ENCODE measurements at places on chromosomes 11 and 22. TPM values are rescaled to one million over a fixed set of nuclear protein-coding genes. Genes with fewer than 3 reads are reported as not detected.

The APOA4 gene
- polyA plus RNA-seq, result not detected

The CSF2RB gene
- polyA plus RNA-seq, result 1.9 TPM

The APOBEC3A gene
- polyA plus RNA-seq, result 0.13 TPM

The SMTNL1 gene
- 0.47 TPM for polyA plus RNA-seq

The CDCA5 gene
- 23.1 TPM for polyA plus RNA-seq

The PGM2L1 gene
- polyA plus RNA-seq, result 4.4 TPM

The HEPN1 gene
- 1.7 TPM for polyA plus RNA-seq

The HBB gene
- 98.9 TPM for polyA plus RNA-seq

The RAB36 gene
- polyA plus RNA-seq, result 19.2 TPM

- no peak for DNase-seq
Observed at GRCh38 chr11:34634694-34635062, 13.8 kb downstream of the EHF start.

DNA sequence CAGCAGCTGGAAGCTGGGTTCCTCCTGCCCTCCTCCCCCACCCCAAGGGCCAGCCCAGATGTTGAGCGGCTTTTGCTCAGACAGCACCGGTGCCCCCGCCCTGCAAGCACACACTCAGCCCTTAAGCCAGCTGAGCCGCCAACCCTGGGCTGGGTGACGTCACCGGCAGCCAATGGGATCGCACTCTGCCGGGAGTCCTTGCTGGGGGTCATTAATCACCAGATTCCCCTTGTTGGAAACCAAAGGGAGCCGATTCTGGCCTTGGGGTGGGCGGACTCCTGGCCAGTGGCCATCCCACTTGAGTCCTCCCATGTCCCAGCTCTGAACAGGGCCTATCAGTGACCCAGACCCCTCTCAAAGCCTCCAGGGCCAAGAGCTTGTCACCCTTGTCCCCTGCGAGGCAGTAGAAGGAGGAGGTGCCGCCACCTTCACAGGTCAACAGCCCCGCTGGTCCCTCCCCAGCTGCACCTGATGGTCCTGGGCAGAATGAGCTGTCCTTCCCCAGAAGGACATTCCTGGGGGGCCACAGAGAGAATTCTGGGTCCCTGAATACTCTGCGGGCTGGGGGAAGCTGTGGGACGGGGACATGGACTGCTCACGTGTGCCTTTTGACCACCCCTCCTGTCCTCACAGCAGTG, 7.4 kb downstream of the DUSP8 start:
- peak; percentile 79 for DNase-seq

- no peak for DNase-seq
Observed at GRCh38 chr11:70064008-70064725, 13.9 kb upstream of the ANO1 start.

DNA sequence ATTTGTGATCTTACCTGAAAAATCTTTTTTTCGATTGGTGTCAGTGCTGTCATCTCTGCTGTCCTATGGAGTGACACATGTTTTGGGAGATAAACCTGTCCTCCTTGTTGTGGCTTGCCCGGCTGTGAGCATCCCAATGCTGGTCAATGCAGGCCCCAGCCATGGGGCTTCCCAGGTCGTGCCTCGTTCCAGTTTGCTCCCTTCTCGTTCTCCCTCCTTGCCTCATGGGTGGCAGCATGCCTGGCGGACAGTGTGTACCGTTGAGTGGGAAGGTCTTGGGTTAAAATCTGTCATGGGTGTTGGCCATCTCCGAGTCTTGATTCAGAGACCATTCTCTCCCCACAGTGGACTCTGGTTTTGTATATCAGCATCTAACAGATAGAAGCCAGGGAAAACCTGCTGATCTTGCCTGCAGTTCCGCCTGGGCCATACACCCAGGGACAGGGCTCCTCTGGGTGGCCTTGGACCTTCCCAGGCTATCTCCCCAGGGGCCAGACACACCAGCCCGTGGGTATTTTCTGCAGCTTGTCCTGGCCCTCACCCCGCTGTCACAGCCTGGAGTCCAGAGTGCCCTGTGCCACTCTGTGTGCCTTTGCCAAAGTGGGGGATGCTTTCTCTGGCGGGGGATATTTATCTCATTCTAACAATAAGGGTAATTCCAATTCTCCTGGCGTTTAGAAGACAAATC, 208.1 kb downstream of the TBC1D22A start:
- no peak for DNase-seq

DNA sequence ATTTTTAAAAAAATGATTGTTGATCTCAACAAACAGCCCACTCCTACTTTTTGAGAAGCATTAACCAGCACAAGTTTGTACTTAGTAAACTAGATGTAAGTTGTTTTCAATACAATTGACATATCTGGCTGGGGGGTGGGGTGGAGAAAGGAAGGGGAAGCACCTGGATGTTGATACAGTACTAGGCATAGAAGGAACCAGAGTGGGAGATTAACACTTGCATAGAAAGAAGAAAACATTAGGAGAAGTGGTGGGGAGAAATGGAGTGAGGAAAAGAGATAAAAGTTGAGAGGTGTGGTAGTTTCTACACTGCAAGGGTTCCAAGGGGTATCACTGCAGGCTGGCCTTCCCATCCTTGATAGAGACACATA, 10.6 kb upstream of the GAB2 start:
- no peak for DNase-seq

GRCh38 chr11:45590743-45591142, 74.7 kb downstream of the CHST1 start:
- no peak for DNase-seq

DNA sequence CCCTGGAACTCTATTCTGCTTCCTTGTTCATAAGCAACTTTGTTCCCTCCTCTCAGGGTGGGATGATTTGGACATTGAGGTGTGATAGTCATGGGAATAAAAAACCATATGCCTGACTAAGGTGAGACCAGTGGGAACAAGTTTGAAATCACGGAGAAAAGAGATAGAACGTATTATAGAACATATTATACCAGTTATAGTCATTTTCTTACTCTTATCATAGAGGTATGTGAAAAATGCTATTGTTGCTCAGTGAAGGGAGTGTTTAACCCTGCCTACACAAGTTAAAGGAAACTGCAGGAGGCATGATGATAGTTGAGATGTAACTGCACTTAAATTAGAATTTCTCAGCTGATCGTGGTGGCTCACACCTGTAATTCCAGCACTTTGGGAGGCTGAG, 15.5 kb downstream of the OR6Q1 start:
- DNase-seq, result no peak

DNA sequence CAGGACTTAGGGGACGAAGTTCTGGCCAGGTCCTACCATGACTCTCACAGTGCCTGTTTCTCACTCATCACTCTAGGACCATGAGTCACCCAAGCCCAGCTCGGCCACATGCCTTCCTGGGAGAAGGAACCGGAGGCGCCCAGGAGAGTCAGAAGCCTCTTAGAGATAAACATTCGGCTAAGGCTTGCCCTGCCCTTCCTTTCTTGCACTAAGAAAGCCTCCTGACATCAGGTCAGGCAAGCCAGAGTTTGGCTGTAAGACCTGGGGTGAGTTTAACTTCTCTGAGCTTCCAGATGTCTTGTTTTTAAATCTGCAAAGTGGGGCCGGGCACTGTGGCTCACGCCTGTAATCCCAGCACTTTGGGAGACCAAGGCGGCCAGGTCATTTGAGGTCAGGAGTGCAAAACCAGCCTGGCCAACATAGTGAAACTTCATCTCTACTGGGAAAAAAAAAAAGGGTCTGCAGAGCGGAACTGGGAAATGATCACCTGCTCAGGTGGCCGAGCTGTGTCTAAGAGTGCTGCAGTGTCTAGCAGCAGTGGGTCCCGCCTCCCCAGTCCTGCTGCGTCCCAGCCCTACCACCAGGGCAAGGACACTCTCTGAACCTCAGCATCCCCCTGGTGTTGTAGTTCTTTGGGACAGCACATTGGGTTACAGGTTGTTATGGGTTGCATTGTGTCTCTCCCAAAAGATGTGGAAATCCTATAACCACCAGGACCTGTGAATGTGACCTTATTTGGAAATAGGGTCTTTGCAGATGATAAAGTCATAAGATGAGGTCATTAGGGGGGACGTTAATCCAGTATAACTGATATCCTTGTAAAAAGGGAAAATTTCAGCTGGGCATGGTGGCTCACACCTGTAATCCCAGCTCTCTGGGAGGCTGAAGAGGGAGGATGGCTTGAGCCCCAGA, 1.8 kb upstream of the CARS1 start:
- no peak for DNase-seq

DNA sequence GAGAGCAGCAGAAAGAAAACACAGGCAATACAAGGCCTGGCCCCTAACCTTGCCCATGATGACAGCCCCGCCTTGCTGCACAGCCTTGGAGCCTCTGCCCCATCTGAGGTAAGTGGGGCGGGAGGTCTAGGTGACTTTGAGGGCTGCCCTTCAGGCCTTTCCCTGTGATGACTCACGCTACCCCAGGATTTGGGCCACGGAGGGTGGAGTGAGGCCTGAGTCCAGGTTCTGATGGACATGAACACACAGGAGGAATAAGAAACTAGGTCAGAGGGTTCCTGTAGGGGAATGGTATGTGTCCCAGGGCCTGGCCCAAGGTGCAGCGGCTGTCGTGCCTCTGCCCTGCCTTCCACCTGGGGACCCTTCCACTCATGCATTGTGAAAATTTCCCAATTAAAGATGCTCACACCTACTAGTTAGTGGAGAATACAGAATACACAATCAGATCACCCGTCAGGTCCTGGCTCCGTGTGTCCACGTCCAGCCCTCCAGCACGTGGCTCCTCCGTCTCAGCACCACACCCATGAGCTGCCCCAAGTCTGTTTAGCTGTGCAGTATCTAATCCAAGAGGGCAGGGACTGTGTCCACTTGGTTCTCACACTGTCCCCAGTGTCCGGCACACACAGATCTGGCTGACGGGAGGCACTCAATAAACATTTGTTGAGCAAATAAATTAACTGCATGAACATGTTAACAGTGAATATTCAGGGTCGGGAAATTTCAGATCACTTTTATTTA, 111.0 kb downstream of the CHST1 start:
- no peak for DNase-seq

GRCh38 chr11:85960678-85961077, 105.5 kb downstream of the CCDC83 start:
- DNase-seq, result no peak

DNA sequence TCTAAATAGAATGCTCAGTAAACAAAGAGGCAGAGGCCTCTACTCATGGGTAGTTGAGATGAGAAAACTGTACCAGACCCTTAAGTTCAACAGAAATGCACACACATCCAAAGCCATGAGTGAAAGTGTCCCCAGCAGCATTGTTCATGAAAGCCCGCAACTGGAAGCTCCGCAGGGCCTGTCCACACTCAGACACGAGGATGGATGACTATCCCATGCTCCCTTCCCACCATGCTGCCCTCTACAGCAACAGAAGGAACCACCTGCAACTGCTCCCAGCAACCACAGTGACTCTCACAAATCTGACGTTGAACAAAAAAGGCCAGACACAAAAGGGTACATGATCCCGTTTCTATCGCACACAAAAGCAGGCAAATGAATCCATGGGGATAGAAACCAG, 76.9 kb upstream of the ANO1 start:
- no peak for DNase-seq

DNA sequence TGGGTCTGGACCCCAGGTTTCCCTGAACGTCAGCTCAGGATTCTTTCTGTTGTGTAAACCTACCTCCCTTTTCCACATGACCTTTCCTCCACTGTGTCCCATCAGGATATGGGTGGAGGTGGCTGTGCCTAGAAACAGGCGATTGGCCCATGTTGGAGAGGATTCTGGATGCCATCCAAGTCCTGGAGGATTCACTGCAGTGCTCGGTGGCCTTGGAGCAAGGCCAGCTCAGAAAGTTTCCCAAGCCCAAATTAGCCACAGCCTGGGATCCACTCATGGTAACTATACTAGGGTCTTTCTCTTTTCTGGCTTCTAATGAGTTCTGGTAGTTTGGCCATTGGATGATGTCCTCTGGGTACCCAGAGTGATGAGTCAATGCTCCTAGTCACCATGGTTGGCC, 141.6 kb downstream of the SNX19 start:
- DNase-seq, result no peak

DNA sequence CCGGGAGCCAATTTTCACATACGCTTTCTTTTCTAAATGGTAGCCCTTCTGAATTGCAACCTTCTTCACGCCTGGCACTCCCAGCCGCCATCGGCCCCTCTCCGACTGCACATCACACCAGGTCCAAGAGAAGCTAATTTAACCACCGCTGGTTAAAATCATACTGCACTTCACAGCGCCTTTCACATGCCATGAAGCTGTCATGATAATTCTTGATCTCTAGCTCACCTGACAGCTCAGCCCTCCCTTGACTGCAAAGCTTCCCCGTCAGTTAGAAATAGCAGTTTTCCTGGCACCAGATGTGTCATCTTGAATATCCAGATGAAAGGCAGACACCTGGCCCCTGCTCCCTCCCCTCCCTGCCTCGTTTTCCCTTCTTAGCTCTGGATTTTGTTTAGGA, 101.4 kb downstream of the ARL14EP start:
- no peak for DNase-seq

DNA sequence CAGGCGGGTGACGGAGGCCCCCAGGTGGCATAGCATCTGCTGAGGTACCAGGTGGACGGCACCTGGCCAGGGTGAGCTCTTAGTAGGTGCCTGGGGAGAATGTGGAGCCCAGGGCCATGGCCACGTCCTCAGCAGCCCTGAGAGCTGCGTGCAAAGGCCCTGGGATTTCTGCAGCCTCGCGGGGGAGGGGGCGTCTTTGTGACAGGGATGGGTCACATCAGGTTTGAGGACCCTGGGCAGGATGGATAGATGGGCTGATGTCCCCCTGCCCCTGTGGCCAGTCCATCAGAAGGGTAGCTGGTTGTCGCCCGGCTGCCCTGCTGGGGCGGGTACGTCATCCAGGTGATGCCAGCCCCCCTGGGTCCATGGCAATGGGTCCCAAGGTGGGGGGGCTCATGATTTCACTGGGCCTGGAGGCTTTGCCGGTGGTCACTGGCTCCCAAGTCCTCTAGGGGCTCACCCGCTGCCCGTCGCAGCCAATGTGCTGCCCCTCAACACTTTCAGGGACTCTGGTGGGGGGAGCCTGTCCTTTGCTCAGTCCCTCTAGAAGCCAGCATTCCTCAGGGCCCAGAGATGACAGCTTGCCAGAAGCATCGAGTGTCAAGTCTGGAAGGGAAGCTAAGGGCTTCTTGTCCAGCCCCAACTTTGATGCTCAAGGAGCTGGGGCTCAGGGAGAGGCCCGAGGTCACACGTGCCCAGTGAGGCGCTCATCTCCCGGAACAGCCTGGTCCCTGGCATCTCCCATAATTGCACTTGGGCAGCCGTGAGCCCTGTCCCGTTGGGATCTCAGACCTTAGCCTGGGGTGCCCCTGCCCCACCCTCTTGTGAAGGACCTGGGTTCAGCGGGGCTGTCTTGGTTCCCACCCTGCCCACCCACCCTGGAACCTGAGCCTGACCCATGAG, 777 bp downstream of the TBX10 start:
- no peak for DNase-seq

DNA sequence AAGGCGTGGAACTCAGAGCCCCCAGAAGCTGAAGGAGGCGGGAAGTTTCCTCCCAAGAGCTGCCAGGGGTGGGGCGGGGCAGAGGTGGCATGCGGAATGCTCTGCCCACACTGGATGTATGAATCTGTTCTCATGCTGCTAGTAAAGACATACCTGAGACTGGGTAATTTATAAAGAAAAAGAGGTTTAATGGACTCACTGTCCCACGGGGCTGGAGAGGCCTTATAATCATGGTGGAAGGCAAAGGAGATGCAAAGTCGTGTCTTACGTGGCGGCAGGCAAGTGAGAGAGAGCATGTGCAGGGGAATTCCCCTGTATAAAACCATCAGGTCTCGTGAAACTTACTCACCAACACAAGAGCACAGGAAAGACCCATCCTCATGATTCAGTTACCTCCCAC, 57.6 kb downstream of the SMIM38 start:
- DNase-seq, result no peak

GRCh38 chr22:45952151-45952550, 24.8 kb downstream of the WNT7B start:
- no peak for DNase-seq

GRCh38 chr22:20243537-20244249, 24.4 kb downstream of the RTN4R start:
- DNase-seq, result no peak

- no peak for DNase-seq
Observed at GRCh38 chr11:32549611-32550187, 33.9 kb upstream of the EIF3M start.
